Activated T-cell treated with anti-CD3 and anti-CD28 coated beads for 4 hours (primary cell): ENCODE measurements at places on chromosomes 7 and 10.

DNA sequence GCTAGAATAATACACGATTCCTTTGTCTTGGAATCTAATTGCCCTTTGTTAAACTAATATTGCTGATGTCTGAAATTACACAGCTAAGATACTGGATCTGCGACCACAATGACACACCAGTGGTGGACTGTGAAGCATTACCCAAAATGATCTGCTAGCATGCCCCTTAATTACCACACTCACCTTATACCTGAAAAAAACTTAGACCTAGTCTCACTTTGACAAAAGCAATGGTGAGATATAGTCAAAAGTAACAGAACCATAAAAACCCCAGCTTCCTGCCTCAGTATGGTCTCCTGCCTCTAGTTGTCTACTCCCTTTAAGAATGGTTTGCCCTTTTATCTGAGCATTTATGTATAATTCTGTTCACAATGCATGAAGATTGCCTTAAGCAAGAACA lies 20.8 kb upstream of the ERVW-1 start:
- no peak for DNase-seq

DNA sequence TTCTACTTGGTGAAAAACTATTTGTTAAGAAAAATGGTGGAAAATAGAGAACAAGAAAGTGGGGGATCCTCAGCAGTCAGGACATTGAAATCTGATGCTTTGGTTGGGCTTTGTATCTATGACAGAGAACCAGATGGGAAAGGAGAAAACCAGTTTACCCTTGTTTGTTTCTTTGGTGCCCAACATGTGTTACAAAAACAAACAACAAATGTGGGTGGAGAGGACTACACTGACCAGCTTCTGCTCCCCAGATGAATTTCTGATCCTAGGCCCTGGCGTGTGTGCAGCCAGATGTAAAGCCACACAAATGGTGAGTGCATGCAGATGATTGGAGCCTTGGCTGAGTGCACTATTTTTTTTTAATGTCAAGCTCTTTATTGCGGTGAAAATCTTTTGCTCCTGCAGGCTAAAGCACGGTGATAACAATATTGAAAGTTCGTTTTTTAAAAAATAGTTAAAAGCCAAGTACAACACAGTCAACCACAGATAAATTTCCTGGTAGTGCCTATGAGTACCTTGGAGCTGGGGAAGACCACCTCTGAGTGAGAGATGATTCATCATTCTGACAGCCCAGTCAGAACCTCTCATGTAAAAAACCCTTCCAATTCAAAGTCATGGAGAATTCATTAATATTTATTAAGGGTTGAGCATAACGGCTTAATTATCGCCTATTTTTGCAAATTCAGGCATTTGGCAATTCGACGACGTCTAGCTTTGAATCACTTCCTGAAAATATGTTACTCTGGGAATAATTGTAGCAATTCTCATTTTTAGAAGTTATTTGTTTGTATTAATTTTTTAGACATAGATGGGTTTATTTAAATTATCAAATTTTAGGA lies 163.7 kb downstream of the AGMO start:
- no peak for DNase-seq

- DNase-seq: no peak
Measured at GRCh38 chr7:136389933-136390332, 412.8 kb upstream of the MTPN start.

DNA sequence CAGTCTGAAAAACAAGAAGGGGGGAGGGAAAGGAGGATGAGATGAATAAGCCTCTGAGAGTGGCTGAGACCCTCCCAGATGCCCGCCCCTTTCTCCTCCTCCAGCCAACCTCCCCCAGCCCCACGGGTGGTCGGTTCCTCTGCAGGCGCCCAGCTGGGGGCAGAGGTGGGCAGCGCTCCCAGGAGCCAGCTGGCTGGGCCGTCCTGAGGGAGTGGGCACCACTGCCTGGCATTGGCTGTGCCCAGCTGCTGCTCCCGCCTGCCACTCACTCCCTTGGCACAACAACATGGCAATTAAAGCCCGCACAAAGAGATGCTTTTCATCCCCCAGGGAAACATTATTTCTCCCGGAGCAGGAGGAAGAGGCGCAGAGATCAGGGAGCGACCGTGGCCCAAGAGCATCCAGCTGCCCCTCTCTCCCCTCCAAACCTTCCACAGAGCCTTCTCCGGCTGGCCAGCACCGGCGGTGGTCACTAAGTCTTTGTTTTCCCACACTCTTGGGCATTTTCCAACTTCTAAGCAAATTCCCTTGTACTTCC lies 107.2 kb downstream of the SPDYE5 start:
- DNase-seq: no peak

DNA sequence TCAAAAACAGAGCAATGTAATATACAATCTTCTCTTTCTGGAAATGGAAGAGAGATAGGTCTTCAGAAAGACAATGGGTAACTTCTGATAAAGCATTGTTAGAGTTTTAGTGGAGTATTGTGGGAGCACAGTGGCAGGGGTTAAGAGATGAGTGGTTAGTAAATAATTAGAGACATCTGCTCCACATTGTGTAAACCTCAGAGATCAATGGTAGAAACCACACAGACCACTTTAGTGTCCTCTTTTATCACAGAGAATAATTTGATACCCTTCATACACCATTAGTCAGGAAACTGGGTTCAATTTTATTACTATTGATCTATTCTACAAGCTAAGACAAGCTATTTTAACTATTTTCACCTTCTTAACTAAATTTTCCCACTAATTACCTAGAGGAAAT lies 35.9 kb upstream of the MAGI2 start:
- no peak for DNase-seq

DNA sequence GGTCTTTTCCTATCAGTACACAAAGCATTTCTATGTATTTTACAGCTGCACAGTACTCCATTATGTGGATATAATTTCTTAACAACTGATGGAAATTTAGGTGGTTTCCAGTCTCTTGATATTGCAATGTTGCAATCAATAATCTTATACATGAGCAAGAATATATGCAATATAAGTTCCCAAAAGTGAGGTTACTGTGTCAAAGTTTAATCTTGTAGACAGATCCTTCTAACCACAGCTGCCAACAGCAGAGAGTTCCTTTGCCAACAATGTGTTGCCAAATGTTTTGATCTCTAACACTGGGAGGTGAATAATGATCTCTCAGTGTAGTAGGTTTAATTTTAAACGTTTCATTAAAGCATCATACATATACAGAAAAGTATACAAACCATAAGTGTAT lies 54.5 kb downstream of the CUL2 start:
- DNase-seq: no peak

DNA sequence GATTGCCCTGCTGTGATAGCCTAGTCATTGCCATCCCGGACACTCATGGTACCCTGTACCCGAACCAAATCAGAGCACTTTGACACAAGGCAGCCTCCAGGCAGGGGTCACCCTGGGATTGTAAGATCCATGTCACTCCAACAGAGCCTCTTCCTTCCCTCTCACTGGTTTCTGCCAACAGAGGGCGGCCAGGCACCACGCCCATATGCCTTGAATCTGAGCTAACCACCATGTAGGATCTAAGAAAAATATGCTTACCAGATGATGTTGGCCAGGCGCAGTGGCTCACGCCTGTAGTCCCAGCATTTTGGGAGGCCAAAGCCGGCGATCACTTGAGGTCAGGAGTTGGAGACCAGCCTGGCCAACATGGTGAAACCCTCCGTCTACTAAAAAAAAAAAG lies 389.2 kb upstream of the KLF6 start:
- no peak for DNase-seq

DNA sequence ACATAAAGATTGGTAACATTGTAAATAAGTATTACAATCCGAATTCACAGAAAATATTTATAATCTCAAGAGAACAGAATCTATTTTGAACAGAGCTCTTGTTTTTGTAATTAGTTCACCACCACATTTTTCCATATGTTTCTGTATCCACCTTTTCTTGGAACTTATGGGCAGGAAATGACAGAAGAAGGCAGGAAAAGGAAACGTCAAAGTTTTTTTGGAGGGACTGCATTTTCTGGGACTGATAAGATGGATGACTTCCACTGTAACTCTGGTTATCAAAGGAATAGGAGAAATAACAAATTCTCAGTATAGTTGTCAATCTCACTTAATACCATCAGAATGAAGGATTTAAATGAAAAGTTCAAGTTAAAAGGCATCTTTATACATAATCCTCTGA lies 75.1 kb upstream of the SMNDC1 start:
- no peak for DNase-seq

- no peak for DNase-seq
Measured at GRCh38 chr10:114288424-114289095, 49.5 kb downstream of the VWA2 start.

GRCh38 chr7:90201500-90202195 lies 9.9 kb upstream of the STEAP2 start:
- no peak for DNase-seq

GRCh38 chr10:114031073-114031972 lies 12.3 kb upstream of the ADRB1 start:
- DNase-seq: no peak

GRCh38 chr7:17227766-17228490 lies 70.5 kb upstream of the AHR start:
- DNase-seq: no peak

DNA sequence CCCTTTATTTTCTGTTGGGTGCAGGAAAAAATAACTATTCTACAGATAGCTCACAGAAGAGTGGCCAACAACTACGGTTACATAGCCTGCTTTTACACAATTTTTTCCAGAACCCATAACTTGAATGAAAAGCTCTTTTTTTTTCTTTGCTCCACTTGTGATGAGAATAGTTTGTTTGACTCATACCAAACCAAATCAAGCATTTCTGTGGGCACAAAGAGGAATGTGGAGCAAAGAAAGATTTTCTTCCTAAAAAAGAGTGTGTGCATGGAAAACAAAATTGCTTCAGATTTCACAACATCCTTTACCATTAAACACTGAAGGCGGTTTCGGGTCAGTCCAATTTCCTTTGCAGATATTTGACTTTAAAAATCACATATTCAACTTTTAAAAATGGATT lies 54.8 kb upstream of the RAB11FIP2 start:
- DNase-seq: no peak

GRCh38 chr10:95788830-95789229 lies 32.9 kb downstream of the ENTPD1 start:
- DNase-seq: no peak

DNA sequence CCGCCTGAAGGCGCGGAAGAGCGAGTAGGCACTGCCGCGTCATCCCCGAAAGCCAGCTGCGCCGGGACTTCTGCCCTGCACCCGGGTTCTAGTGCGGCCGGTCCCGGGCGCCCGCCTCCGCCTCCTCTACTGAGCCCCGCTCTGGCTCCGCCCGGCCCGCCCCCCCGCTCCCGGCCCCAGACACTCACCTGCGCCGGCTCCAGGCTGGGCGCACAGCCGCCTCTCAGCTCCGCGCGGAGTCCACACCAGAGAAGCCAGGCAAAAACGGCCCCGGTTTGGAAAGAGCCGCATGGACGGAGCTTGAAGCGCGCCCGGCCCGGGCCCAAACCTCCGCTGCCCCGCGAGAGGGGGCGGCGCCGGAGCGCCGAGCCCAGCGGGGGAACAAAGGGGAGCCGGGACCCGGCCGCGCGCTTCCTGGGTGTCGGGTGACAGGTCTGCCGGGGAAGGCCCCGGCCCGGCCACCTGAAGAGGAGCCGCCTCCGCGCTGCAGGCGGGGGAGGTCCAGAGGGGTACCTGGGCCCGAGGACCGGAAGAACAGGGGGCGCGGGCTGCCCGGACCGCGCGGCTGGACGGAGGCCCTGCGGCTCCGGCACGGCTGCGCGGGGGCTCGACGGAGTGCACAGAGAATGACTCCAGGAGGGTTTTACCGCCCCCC lies 168.2 kb downstream of the NRF1 start:
- no peak for DNase-seq

- DNase-seq: peak; percentile 42
Measured at GRCh38 chr7:148700661-148701064, 2.0 kb downstream of the CUL1 start.

GRCh38 chr10:2679646-2680045 lies 387.7 kb upstream of the PFKP start:
- no peak for DNase-seq

- no peak for DNase-seq
Measured at GRCh38 chr10:93067443-93068365, 6.0 kb upstream of the CYP26A1 start.

- DNase-seq: no peak
Measured at GRCh38 chr7:150403376-150404171, 24.4 kb downstream of the ZNF775 start.

- no peak for DNase-seq
Measured at GRCh38 chr10:84706875-84707274, 378.5 kb downstream of the CCSER2 start.

- no peak for DNase-seq
Measured at GRCh38 chr10:118107040-118107439, 60.3 kb upstream of the RAB11FIP2 start.

GRCh38 chr10:70053218-70053840 lies 683 bp downstream of the MACROH2A2 start:
- no peak for DNase-seq

DNA sequence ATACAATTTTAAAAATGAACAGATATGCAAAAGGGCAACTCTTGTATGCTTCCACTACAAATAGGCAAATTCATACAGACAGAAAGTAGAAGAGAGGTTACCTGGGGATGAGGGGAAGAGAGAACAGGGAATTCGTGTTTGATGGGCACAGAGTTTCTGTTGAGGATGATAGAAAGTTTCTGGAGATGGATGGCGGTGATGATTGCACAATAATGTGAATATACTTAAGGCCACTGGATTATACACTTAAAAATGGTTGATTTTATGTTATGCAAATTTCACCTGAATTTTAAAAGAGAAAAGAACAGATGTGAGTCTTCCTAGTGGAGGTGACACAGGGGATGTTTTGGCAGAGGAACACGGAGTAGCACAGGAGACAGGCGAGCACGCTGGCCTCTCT lies 89.3 kb downstream of the TEX36 start:
- no peak for DNase-seq

DNA sequence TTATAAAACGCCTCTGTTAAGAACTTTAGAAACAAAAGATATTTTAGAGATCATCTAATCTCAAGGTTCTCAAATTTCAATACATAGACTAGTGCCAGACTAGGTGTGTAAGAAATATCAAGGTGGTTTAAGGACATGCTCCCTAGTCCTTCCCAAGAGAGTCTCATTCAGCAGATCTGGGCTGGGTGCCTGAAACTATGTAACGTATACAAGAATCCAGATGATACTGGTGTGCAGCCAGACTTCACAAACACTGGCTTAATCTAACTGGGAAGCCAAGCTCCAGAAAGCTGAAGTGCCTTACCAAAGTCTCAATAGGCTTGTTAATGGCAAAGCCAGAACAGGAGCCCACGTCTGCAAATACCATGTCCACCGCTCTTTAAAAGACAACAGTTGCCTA lies 105.0 kb upstream of the AMPH start:
- DNase-seq: no peak

DNA sequence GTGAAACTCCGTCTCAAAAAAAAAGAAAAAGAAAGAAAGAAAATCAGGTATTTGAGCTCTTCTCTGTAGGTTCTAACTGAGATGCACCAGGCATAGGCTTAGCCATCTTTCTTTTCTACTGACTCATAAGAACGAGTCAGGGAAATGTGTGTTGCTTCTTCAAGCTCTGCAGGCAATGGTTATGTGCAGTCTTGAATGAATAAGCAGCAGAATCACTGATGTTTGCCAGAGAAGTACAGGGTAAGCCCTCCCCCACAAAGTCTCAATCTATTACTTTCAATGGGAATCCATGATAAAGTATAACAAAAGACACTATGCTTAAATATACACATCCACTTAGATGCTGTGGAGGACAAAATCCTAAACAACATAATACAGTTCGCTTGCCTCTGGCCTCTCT lies 239.2 kb downstream of the PARD3 start:
- DNase-seq: no peak

- DNase-seq: no peak
Measured at GRCh38 chr10:128296253-128297007, 170.2 kb upstream of the MKI67 start.
